ENCODE measurements at places on chromosomes 7 and 10.
A peak's percentile ranks its signal among the peaks of the same experiment; 100 is the strongest.

DNA sequence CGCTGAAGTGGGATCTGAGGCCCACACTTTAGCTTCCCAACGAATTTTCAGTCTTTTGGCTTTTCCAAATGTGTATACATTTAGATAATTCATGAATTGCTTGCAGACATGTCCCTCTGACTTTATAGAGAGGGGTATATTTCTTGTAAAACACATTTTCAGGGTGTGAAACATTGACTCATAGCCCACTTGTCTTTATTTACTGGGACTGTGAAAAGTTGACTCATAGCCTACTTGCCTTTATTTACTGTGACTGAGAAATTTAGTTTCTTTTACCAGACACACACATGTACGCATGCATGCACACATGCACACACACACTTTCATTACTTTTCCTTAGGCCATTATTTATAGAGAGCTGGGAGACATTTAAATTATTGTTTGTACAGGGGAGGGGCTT, 79.1 kb downstream of the VTI1A start:
- DNase-seq: no peak

GRCh38 chr7:2138146-2138765, 94.5 kb downstream of the MAD1L1 start:
- DNase-seq: no peak

- no peak for DNase-seq
Observed at GRCh38 chr10:58560068-58560467, 47.4 kb downstream of the BICC1 start.

DNA sequence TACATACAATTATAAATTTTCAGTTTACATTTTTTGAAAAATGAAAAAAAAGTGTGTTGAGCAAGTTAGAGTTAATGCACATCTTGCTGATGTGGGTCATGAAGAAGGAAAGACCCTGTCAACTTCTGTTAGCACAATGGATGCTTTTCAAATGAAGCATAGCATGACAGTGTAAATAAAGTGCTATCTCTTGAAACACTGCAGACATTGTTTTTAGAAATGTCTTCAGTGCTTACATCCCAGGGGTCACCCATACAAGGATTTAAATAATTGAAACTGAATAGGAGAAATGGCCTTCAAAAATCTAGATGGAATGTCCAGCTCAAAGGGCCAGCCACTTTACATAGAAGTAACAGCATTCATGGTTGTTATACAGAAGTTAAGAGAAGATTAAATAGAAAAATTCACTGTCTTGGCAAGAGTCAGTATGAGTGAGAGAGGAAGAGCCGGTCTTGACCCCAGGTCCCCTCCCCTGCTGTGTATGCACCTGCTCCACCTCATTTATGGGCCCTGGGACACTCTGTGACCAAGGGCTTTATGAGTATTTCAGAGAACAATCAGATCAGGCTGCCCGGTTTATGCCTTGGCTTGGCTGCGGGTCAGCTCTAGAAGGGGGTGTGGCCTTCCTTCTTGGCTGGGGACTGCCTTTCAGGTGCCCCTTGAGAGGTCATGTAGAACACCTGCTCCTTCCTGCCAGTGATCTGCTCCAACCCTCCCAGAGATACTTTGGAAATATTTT, 237.7 kb upstream of the TMEM72 start:
- DNase-seq: peak; percentile 86

DNA sequence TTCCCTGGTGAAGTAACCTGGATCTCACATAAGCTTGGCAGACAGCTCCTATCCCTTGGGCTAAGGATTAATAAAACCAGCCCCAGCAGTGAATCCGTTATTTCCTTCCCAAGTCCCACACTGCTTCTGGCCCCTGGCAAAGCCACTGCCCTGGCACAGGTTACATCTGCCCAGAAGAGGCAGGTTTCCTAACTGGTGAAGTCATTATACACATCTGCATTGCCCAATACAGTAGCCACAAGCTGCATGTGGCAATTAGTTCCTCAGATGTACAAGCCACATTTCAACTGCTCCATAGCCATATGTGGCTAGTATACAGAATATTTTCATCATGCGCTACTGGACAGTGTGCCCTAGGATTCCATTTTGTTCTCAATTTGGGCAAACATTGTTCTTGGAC, 273.0 kb downstream of the GRM8 start:
- DNase-seq: no peak

GRCh38 chr10:13775786-13776775, 189.3 kb downstream of the PRPF18 start:
- DNase-seq: no peak

DNA sequence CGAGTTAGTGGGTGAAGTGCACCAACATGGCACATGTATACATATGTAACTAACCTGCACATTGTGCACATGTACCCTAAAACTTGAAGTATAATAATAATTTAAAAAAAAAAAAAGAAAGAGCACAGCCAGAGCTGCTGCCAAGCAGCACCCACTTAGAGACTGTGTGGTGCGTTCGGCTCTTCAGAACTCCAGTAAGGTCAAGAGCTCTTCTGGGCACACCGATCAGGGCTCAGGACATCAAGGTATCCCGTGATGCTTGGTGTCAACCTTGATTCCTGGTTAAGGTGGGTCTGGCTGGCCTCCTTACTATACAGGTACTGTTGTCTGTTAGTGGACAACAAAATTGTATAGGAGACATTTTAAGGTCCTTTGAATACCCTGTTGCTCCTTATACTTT, 385.7 kb upstream of the AKR1E2 start:
- DNase-seq: no peak

- no peak for DNase-seq
Observed at GRCh38 chr10:33706746-33707145, 372.3 kb upstream of the NRP1 start.

- DNase-seq: no peak
Observed at GRCh38 chr10:78766603-78767002, 302.2 kb upstream of the ZMIZ1 start.

GRCh38 chr7:124460056-124460450, 305.5 kb downstream of the GPR37 start:
- DNase-seq: no peak

DNA sequence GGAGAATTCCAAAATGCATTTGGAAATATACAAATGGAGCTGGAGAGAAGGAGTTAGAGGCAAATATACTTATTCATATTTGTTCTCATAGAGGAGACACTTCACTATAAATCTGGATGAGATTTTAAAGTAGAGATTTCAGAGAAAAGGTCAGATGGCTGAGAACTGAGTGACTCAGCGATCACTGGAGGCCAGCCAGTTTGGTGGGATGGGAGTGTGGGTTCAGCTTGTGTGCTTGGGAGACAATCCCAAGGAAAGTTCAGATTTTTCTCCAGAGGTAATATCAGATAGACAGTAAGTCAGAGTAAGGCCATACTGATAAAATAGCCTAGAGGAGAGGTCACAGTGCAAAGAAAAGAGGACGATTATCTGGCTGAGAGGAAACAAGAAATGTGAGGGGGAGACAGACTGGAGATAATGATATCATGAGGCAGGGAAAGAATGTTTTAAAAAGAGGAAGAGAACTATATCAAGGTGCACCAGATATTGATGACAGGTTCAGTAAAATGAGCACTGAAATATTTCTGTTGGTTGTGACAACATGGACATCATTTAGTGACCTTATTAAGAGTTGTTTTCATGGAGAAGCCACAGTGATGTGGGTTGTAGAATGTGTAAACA, 67.0 kb downstream of the MDFIC start:
- no peak for DNase-seq
